ENCODE measurements at places on chromosomes 11 and 22.

GRCh38 chr11:78916759-78917158 lies 342.1 kb upstream of the NARS2 start:
- DNase-seq: peak; percentile 11

DNA sequence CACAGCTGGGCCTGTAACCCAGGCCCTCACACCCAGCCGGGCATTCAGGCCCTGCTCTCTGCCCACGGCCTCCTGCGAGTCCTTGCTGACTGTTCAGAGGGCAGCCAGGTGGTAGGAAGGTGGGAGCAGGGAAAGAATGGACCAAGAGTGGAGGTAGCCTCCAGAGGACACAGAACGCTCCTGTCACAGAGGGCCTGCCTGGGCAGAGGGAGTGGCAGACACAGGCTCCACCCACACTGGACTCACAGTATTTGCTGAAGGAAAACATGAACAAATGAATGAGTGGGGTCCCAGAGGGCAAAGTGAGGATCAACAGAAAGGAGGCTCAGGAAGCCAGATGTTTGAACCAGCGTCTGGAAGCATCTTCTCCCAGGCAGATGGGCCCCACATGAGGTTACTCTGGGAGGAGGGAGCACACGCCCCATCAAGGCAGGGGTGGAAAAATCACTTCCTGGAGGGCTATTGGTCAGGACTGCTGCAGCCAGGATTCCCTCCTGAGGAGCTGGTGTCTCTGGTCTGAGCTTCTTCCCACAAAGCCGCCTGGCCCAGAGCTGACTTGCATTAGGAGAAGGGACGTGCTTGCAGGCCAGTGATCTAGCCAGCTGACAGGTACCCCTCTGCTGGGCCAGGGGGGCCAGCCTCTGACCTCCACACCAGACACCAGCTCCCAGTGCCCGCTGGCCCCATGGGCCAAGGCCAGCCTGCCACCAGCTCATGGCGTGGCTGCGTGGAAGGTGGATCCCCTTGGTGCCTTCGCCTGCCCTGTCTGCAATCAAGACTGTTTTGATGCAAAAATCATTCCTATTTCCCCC lies 84.0 kb downstream of the THAP12 start:
- no peak for DNase-seq

DNA sequence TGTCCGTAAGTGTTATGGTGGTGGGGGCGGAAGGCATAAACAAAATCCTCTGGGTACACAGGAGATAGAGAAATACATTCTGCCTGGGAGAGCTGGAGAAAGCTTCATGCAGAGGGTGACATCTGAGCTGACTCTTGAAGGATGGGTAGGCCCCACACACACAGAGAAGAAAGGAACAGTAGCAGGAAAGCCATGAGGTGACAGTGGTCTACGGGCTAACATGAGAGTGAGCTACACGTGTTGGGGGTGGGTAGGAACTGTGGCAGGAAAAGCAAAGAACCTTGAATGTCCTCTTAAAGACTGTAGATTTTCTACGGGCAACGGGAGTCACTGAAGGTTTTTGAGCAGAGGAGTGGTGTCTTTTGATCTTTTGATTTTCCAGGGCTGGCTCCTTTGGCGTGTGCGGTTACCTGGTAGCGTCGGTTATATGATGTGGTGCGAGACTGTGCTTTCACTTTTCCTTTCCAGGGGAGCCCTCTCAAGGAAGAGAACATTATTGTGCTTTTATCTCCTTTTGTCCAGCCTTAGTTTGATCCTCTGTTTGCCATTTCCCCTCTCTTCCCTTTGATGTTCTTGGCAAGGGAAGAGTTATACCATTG lies 39.7 kb downstream of the ADAMTS8 start:
- no peak for DNase-seq

DNA sequence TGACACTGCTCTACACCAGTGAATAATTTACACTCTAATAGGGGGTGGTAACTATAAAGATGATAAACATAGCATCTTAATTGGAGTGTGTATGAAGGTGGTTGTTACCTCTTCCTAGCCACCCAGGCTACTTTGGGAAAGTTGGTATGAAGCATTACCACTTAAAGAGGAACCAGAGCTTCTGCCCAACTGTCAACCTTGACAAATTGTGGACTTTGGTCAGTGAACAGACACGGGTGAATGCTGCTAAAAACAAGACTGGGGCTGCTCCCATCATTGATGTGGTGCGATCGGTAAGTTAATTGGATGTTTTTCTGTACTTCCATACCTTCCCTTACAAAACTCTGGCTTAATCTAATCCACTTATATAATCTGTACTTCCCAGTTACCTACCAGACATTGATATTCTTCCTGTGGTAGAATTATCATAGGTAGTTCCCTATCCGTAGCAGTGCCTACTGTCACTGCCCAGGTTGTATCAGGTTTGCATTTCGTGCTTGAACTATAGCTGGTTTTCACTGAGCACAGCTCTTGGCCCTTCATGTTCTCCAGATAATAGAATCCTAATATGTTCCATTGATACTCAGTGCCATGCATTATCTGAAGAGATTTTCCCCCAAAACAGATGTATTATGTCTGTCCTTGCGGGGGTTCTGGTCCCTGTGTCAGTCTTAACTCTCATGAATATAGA lies 2.2 kb downstream of the RPL27A start:
- no peak for DNase-seq

DNA sequence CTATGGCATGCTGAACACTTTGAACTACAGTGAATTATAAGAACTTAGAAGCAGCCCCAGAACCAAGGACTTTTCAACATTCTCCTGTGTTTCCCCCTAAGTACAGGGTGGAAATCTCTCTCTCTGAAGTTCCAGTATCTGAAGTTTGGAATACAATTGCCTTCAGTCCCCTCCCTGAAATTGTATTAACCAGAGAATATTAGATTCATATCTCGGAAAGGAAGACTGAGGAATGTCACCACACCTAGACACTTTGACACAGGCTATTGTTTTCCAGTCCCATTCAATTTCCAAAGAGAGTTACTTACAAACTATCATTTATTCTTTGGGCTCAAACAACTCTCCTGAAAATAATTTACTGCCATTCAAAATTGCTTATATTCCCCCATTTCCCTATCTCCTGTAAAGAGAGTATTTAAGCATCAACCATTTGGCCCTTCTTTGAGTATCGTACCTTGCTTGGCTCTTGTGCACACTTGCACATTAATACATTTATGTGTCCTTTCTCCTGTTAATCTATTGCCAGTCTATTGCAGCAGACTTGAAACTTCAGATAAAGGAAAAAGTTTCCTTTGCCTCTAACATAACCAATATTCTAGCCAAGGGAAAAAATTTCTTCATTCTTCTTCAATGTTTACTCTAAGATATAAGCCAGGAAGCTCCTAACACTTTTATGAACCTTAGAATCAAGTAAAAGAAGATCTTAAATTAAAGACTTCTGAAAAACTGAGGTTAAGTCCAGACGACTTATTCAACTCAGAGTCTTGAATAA lies 402.4 kb upstream of the DDI1 start:
- no peak for DNase-seq

- no peak for DNase-seq
Observed at GRCh38 chr11:77186302-77186701, 58.3 kb downstream of the MYO7A start.

GRCh38 chr22:36333644-36334043 lies 54.1 kb downstream of the MYH9 start:
- DNase-seq: no peak
